ENCODE measurements at places on chromosomes 6 and 20. TPM values are rescaled to one million over a fixed set of nuclear protein-coding genes. Genes with fewer than 3 reads are reported as not detected.

- no peak for DNase-seq
Observed at GRCh38 chr20:21183722-21184121, 57.8 kb downstream of the KIZ start.

DNA sequence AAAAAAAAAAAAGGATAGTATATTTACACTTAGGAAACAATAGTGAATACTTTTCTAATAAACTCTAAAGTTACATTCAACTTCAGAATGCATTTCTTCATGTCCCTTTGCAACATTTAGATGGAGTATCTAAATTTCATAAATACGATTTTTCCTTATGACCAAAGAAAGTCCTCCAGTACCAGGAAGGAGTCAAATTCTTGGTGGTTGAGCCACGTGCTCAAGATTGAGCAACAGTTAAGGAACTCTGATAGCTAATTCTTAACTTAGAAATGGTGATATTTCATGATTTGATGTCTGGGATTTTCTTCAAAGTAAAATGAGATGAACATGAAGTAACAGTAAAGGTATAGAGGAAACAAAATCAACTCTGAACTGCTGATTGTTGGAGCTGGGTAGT is 92.7 kb downstream of the SASH1 start:
- DNase-seq, result no peak

GRCh38 chr6:148223424-148223842 is 119.2 kb upstream of the SASH1 start:
- no peak for DNase-seq

- no peak for DNase-seq
Observed at GRCh38 chr20:44770484-44771171, 25.0 kb downstream of the KCNK15 start.

DNA sequence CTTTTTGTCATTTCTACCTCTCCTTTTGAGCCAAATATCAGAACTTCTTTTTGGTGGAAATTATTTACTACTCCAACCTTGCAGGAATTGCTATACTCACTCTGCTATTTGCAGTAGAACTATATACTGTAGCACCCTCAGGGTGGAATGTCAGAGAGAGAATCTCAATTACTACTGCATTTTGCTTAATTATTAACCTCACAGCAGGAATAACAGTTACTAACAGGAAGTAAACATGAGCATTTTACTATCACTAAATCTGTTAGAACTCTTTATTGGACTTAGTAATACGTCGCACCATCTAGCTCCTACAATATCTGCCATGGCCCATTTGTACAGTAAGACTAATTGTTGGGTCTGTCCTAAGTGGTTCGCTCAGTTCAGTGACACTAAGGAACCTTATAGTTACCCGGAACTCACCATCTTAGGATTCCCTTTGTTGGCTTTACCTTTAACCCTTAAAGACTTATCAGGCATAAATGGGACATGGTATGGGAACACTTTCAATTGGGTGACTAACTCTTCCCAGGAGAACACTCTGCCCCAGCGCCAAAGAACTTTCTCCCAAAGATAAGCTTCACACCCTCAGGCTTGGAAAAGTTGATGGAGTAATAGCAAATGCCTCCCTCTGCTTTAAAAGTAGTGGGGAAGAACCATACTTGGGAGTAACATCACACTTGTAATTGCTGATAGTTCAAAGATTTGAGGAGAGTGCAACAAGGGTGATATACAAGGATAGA is 38.8 kb downstream of the PLN start:
- no peak for DNase-seq

DNA sequence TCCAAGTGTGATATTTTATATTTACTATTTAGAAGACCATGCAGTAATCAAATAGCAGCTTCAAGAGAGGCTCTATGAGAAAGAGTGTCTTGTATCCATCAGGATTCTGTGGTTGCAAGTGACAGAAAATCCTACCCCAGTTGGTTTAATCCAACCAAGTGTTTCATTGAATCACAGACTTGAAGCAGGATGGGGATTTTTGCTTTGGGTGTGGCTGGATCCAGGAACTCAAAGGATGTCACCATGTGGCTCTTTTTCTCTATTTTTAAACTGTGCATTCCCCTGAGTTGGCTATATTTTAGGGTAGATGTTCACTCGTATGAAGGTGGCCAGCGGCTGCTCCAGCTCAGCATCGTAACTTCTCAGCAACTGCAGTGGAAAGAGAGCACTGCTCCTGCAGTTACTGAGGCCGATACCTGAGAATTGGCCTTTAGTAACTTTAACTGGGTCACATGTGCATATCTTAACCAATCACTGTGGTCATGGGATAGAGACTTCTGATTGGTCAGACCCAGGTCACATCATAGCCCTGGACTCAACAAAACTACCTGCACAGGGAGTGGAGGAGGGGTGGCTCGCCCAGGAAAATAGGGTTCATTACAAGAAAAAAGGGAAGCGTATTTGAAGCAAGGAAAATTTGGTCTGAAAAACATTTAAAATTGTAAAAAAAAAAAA is 396.1 kb upstream of the SULF2 start:
- no peak for DNase-seq

DNA sequence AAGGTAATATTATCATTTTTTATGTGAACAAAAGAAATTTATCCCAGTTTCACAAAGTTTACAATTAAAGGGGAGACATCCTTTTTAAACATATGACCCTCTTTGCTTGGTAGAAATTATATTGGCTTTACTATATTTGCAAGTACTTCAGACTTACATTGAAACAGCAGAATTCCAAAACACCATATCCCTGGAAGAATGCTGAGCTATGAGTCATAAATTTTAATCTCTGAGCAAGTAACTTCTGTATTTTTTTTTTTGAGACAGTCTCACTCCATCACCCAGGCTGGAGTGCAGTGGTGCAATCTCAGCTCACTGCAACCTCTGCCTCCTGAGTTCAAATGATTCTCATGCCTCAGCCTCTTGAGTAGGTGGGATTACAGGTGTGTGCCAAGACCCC is 240.4 kb downstream of the TBC1D32 start:
- DNase-seq, result no peak

Gene CALHM4
- polyA plus RNA-seq, result 1.1 TPM

Gene LIN28B
- 0.40 TPM for polyA plus RNA-seq

Gene NRSN1
- 0.36 TPM for polyA plus RNA-seq

Gene GMNN
- 58.2 TPM for polyA plus RNA-seq

Gene TRIM31
- not detected for polyA plus RNA-seq

Gene RTF2
- 127 TPM for polyA plus RNA-seq

Gene SLC17A1
- polyA plus RNA-seq, result 21.8 TPM

Gene TTK
- polyA plus RNA-seq, result 22.4 TPM

Gene KCNK15
- 0.06 TPM for polyA plus RNA-seq
